ENCODE measurements at places on chromosomes 2 and 18. TPM values are rescaled to one million over a fixed set of nuclear protein-coding genes. Genes with fewer than 3 reads are reported as not detected.

DNA sequence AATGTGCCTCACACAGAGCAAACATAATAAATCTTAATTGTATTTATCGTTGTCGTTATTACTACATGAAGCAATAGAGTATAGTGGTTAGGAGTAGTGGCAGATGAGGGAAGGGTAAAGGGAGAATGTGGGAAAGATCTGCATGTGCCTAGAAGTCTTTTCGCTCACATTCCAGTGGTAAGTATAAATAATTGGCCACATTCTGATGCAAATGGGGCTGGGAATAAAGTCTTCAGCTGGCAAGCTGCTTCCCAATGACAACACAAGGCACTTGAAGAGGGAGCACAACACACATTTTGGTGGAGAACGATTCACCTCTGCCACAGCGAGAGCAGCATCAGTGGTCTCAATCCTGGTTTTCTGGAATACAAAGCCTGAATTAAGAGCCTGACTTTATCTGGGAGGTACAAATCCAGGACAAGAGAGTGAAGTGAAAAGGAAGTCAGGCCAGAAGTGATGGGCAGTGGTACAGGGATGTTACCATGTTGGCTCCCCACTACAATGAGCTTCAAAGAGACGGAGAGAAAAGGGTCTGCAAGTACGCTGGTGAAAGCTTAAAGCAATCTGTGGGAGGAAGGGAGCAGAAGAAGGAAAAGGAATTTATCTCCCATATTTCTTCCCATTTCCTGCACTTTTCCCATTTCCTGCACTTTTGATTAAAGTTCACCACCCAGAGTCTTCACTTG lies 112.3 kb downstream of the ARHGAP15 start:
- no peak for DNase-seq

STK25 gene
- total RNA-seq = 117 TPM

COX7A2L gene
- total RNA-seq = 190 TPM

MALT1 gene
- total RNA-seq = 33.0 TPM

GREB1L gene
- total RNA-seq = 9.4 TPM

CLEC4F gene
- total RNA-seq = not detected

DNA sequence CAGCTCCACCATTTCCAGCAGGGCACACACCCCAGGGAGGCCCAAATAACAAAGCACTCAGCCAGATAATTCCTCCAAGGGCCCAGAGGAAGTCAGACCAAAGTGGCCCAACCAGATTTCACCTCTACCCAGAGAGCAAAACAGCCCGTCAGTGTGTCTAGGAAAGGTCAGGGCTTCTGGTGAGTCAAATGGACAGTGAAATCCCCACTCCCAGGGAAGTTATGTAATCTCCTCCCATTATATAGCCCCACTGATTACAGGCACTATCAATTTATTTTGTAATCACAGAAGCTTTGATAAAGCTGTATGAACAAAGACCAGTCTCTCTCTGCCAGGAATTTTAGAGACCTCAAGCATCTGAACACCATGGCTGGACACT lies 4.0 kb downstream of the B4GALT6 start:
- DNase-seq = peak; percentile 34

DNA sequence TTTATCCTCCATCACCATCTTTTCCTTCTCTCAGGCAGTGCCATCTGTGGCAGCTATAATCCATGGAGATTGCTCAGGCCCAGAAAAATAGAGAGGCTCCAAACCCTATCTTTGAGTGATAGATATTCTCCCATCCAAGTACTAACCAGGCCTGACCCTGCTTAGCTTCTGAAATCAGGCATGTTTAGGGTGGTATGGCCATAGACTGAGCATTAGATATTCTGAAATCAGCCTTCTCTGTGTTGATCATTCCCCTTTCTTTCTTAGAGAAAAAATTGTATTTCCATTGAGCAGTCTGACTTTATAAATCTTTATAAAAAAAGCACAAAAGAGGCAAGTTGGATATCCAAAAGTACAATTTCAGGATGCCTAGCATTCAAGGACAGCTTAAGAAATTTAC lies 131.5 kb upstream of the ACVR2A start:
- no peak for DNase-seq

GRCh38 chr2:61928826-61929461 lies 23.5 kb downstream of the COMMD1 start:
- no peak for DNase-seq

DNA sequence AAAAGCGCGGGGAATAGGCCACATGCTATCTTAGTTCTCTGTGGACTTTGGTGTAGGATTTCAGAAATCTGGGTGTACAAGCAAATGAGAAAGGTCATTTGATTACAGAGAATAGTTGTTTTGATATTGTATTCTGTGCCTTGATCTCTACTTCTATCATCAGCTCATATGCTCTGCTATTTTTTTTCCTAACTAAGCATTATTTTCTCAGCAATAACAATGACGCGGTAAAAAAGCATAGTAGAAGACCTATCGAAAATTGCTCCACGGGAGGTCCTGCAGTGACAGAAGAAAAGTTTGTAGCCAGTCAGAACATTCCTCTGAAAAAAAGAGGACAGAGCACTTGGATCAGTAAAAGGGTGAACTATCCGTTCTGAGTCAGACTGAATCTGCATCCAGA lies 2.8 kb upstream of the SETBP1 start:
- no peak for DNase-seq

DNA sequence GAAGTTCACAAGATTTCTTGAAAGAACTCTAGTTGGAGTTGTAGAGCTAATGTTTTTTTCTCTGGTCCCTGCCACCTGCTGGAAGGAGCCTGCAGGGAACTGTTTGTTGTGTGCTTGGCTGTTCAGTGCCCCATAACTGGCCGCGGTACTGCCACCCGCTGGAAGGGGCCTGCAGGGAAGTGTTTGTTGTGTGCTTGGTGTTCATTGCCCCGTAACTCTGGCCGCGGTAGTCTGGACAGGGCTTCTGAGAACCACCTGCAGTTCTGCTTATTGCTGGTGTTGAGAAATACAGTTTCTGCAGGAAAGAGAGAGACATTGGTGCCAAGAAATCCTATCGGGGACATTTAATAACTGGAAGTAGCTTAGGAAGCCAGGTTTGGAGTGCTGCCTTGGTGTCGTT lies 58.1 kb downstream of the AGAP1 start:
- DNase-seq = peak; percentile 70

GRCh38 chr2:106147159-106147558 lies 46.9 kb downstream of the UXS1 start:
- no peak for DNase-seq

DNA sequence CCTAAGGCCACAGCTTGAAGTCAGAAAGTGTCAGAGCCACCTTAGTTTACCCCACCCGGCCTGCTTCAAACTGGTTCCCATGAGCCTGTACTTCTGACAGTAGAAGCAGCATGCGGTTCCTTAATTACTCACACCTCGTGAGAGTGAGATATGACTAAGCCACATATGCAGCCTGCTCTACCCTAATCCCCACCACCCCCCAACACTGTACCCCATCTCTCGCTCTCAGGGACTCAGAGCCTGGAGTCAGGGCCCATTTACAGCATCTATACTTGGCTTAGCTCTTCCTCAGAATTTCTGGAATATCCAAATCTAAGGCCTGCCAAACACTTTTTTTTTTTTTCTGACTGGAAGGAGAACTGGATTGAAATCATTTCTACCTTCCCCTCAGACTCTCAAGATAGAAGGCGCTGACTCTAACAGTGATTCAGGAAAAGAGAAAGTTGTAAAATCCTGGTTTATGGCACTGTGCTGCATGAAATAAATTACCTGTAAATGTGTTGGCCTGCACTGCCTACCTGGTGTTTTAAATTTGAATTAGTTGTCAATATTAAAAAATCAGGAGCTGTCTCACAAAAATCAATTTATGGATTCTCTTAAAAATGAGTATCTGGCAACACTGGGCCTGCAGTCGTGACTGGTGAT lies 360.0 kb downstream of the RND3 start:
- no peak for DNase-seq

CSRNP3 gene
- total RNA-seq = 0.33 TPM

- no peak for DNase-seq
Observed at GRCh38 chr2:187171318-187171717, 276.7 kb downstream of the CALCRL start.

DNA sequence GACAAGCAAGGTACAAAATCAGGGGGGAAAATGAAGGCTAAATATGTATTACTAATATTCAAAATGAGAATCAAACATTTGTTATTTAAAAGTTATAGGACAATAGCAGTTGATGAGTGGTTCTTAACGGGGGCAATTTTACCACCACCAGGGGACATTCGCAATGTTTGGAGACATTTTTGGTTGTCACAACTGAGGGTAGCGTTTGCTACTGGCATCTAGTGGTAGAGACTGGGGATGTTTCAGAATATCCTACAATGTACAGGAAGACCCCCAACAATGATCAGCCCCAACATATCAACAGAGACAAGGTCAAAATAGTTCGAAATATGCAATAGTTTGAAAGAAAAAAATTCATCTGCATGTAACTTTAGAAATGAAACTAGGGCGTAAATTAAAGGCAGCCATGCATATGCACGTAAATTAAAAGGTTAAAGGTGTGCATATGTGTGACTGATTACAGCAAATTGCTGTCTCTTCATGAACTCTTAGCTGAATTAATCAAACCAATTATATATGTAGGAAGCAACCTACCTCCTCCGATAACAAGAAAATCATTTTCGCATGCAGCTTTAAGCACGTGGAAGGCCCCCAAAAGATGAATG lies 61.2 kb upstream of the CUL3 start:
- peak; percentile 15 for DNase-seq

SERPINB2 gene
- total RNA-seq = 0.47 TPM

DNA sequence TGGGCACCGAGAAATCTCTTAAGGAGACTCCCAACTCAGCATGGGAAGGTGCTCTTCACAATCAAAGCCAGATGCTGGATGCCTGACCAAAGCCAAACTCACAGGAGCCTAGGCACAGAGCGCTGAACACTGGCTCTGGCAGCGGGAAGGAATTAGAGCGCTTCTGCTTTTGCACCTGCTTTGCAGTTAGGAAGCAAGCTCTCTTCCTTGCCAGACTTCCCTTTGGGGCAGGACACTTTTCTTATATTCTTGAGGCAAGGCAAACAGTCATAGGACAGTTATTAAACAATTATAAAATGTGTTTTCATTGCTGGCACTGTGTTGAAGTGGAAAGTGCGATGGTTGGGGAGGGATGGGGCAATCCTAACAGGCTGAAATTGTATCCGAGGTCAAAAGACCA lies 79.6 kb upstream of the DNMT3A start:
- no peak for DNase-seq

- DNase-seq = no peak
Observed at GRCh38 chr2:55296393-55296792, 27.4 kb upstream of the MTIF2 start.

GRCh38 chr18:61748004-61748403 lies 144.8 kb downstream of the RNF152 start:
- no peak for DNase-seq

Data from MCF 10A (cell line).